ENCODE measurements at places on chromosomes 2 and 18. TPM values are rescaled to one million over a fixed set of nuclear protein-coding genes. Genes with fewer than 3 reads are reported as not detected.

Gene VSNL1
- total RNA-seq: not detected

Gene RNF125
- total RNA-seq: 1.6 TPM

Gene COPS7B
- total RNA-seq: 28.6 TPM

Gene SERPINB11
- total RNA-seq: not detected

Gene KHK
- total RNA-seq: 3.1 TPM

- no peak for DNase-seq
Observed at GRCh38 chr2:40531359-40531758, 79.5 kb upstream of the SLC8A1 start.

GRCh38 chr2:128623776-128624761 lies 305.4 kb upstream of the HS6ST1 start:
- no peak for DNase-seq

DNA sequence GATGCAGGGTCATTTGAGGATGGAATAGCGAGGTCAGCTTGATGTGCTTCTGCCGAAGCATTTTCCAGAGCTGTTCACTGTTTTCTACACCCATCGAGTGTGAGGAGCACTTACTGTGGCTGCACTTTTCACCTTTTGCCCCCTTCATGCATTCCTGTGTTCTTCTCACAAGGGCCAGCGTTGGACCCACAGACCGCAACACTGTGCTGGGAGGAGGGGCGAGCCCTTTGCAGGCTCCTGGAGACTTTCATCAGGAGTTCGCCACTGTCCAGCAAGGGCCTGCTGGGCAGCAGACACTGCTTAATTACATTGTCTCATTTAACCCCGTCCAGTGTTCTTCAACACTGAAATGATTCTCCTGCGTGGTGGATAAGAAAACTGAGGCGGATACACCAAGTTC lies 29.9 kb downstream of the CYP26B1 start:
- no peak for DNase-seq

- DNase-seq: no peak
Observed at GRCh38 chr2:157501026-157501425, 57.1 kb upstream of the CYTIP start.
